ENCODE measurements at places on chromosomes 12 and 14. TPM values are rescaled to one million over a fixed set of nuclear protein-coding genes. Genes with fewer than 3 reads are reported as not detected.

- no peak for DNase-seq
These were observed 27.8 kb upstream of the ABCD2 start for GRCh38 chr12:39647383-39647782.

GRCh38 chr12:6852651-6853354, 853 bp downstream of the USP5 start:
- peak; percentile 56 for DNase-seq

DNA sequence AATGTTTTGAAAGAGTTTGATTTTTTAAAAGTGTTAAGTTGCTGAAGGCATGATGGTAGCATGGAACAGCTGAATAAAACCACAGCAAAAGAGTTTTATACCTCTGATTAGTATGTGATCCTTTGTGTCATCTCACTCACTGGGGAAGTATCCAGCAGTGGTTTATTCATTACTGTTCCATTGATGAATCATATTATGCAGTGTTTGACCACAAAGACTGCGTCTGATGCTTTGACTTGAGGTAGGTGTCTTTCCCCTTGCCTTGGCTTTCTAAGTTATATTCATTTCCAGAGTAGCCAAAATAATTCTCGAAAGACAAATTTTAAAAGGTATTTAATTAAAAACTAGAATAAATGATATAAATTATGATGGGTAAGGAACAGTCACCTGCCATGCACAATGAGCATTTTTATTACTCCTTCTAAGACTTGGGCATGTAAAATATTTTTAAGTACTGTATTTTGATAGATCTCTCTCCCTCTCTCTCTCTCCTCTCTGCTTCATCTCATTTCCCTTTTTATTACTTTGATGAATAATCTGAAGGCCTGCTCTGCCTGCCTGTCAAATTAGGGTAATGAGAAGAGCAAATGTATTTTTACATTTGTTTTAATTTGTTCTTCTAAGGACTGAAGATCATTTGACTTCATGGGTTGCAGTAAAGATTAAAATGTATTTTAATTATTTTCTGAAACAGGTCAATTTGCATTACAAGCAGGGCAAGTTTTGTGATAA, 164.9 kb downstream of the NAV3 start:
- no peak for DNase-seq

GRCh38 chr14:67385120-67385519, 25.0 kb downstream of the EIF2S1 start:
- no peak for DNase-seq

- DNase-seq = no peak
These were observed 70.7 kb downstream of the RASSF8 start for GRCh38 chr12:26028953-26029735.

GRCh38 chr14:35138585-35138984, 16.2 kb downstream of the PRORP start:
- DNase-seq = no peak

KRT7 gene
- 1.0 TPM for total RNA-seq

- DNase-seq = no peak
These were observed 83.7 kb downstream of the SSPN start for GRCh38 chr12:26279091-26279490.

GRCh38 chr12:75437564-75437963, 43.0 kb upstream of the GLIPR1 start:
- DNase-seq = no peak

- no peak for DNase-seq
These were observed 29.1 kb upstream of the PZP start for GRCh38 chr12:9237286-9237685.
